GM04503 (cell line): ENCODE measurements at places on chromosomes 7 and 10.

DNA sequence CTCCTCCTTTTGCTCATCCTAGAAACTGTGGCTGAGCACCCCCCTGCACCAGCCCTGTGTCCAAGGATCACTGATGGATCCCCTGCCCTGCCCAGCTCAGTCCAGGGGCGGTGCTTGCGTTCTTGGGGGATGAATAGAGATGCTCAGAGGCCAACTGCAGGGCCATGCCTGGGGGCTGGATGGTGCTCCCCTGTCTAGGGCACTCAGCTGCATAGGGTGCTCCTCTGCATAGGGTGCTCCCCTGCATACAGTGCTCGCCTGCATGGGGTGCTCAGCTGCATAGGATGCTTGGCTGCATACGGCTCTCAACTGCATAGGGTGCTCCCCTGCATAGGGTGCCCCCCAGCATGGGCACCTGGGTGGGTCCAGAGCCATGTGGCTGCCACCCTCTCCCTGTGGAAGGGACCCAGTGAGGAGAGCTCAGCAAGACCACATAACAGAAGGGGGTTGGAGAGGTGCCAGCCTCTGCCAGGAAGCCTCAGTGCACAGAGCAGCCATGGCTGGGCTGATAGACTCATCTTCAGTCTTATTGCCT, 95.0 kb downstream of the BMS1 start:
- DNase-seq = no peak

- DNase-seq = no peak
Measured at GRCh38 chr7:106693677-106694353, 32.9 kb upstream of the CCDC71L start.

DNA sequence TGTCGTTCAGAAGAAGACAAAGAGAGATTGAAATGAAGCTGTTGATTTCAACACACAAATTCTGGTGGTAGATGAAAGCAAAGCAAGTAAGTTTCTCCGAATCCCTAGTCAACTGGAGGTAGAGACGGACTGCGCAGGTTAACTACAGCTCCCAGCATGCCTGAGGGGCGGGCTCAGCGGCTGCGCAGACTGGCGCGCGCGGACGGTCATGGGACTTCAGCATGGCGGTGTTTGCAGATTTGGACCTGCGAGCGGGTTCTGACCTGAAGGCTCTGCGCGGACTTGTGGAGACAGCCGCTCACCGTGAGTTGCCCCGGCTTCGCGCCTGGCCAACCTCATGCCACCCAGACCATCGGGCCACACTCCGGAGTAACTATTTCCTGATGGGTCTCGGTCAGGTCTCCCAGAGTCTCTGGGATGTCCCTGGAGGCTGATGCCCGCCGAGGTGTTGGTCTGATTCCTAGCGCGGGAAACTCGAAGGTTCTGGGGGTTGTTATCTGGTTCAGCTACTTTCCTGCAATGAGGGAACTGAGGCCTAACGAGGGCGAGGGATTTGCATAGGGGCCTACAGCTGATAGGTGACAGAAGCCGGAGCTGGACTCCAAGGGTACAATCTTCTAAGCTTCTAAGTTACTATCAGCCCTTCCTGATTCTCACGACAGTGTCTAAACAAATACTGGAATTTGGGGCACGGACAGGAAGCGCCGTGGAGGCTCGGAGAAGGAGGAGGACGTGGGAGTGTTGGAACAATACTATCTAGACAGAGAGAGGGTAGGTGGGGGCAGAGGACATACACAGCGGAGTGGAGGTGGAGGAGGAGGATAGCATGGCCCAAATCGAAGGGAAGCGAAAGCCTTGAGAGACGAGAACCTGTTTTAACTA, at the start of gene RPP30:
TSS of gene RPP30 (plus strand) at position 209 of the 882 bp plus-strand sequence. CDS start at position 222, 13 bp downstream.
- DNase-seq = no peak

GRCh38 chr7:144384555-144385245, 18.8 kb downstream of the NOBOX start:
- no peak for DNase-seq

- no peak for DNase-seq
Measured at GRCh38 chr7:105935250-105935649, 27.8 kb upstream of the CDHR3 start.

DNA sequence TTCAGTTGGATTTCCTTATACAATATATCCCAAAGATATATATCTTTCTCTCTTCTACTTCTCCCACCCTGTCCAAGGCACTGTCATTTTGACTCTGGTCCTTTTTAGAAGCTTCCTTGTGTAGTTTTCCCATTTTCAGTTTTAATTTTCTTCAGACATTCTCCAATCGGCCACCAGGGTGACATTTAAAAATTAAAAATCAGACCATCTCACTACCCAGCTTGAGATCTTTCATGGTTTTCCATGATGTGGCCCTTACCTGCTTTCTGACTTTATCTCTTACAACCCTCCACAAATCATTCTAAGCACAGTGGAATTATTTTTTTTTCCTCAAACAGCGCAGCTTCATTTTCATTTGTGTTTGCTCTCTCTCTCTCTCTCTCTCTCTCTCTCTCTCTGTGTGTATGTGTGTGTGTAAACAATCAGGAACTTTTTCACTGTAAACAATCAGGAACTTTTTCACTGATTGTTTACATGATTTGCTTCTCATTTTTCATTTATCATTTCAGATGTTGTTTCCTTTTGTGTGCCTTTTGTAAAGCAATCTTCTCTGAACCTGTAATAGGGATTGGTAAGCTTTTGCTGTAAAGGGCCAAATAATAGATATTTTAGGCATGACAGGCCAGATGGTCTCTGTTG, 348.9 kb downstream of the ATRNL1 start:
- no peak for DNase-seq

GRCh38 chr7:1065585-1066241, 21.4 kb downstream of the GPR146 start:
- DNase-seq = no peak

- no peak for DNase-seq
Measured at GRCh38 chr10:122373108-122373507, 1.4 kb upstream of the PLEKHA1 start.

DNA sequence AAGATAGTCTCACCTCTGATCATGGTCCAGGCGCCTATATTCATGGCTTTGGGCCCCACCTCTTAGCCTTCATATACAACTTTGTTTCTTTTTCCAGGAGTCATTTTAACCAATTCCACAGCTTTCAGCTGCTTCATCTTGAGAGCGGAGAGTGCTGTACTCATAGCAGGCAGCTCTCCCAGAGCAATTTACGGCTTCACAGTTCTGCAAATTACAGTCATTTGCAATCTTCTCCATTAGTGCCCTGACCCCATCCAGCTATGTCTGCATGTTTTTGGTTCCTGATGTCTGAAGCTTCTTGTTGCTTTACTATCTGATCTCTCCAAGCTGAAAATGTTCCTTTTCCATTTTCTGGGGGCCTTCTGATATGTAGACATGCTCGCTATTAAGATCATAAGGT, 18.0 kb upstream of the MEST start:
- no peak for DNase-seq

- DNase-seq = no peak
Measured at GRCh38 chr10:128522551-128523308, 396.5 kb upstream of the MKI67 start.

DNA sequence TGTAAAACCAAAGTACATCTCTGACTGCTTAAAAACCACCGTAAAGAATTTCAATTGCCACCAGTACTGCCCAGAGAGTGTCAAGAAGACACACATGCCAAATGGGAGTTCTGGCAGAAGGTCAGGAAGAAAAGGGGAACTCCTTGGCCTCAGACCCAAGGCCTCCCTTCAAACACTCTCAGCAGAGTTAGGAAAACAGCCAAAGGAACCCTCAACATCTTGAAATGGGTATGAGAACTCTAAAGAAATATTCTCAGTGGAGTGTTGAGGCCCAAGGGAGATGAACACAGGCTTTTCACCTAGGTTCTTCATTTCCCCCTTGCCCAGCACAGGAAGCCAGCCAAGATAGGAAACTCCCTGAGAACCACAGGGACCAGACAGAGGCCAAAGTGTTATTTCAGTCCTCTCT, 96.1 kb upstream of the ASAH2 start:
- no peak for DNase-seq

GRCh38 chr7:156897673-156898072, 4.7 kb upstream of the LMBR1 start:
- DNase-seq = no peak

- no peak for DNase-seq
Measured at GRCh38 chr10:125691160-125691981, 8.4 kb upstream of the TEX36 start.

GRCh38 chr10:43902842-43903241, 254.2 kb upstream of the ZNF32 start:
- no peak for DNase-seq

- no peak for DNase-seq
Measured at GRCh38 chr7:50327443-50327842, 22.9 kb downstream of the IKZF1 start.

DNA sequence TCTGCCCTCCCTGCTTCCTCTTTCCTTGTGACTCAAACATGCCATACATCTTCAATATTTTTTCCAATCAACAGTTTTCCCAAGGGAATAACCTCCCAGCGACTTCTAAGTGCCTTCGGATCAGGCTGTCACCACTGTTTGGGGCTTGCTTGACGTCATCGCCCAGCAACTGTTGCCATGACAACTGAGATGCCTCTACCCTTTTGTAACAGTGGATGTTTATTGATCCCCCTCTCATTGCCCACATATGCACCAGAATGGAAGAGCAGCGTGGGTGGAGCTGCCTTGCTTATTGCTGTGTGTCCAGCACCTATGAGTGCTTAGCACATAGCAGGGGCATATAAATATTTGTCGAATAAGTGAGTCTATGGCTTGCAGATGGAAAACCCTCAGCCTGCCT, 14.4 kb downstream of the FFAR4 start:
- no peak for DNase-seq

GRCh38 chr7:100675105-100675451, 1.5 kb downstream of the GNB2 start:
- no peak for DNase-seq

GRCh38 chr10:28973309-28973972, 296.1 kb downstream of the BAMBI start:
- no peak for DNase-seq

DNA sequence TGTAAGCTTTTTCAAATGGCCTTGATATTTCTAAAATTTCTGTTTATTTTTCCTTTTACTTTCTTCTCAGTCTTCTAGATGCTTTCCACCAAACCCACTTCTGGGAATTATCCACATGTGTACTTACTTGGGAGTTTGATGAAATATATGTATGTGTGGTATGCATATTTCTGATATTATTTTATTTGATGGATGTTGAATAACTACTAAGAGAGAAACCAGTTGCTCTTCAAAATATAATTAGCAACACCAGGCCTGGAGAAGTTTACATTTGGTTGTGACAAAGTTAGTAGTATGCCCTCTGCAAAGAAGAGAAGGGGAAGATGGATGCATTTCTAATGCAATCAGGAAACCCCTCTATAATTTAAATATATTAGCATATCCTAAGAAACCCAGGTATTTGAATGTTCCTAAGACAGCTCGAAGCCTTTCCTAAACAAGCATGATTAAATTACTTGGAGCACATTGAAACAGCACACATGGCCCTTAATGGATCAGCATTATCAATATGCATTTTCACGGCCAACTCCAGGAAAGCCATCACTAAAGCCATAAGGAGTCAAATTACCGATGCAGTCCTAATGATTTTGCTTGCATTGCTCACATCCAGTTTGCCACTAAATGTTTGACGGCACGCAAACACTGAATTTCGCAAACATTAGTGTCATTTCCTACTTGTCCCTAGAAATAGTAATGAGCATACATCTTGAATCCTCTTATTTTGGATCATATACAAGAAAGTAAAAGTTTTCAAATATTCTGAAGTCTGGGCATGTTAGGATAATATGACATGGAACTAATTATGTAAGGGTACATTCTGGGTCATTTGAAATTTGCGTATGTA, 393.8 kb downstream of the EXOC4 start:
- no peak for DNase-seq

DNA sequence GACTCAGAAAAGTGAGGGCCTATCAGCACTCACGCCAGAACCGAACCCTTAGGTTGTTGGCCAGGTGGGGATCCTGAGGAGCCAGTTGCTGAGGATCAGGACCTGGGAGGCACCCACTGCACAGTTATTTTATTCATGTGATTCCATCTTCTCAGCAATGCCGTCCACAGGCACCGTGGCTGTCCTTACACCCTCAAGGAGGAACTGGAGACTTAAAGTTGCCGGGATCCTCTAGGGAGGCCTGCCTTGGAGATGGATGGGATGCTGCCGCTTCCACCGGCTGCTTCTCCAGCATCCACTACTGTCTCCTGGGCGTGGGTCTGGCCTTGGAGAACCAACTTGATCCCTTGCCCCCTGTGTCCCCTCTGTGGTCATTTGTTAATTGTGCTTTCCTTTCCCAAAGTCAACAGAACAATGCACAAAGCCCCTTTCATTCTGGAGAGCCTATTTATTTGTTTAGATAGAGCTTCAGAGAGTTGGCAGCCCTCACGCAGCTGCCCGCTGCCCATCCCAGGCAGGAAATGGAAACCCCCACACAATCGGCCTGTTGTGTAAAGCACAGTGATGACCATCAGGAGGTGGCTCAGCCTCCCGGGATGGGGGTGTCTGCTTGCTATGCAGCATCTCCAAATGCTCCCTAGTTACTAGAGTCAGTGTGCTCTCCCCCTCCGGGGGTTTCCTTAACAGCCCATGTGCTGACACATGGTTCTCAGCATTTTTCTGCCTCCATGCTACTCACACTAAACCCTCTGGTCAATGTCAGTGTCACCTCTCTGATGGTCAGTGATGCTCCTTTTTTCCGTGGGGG, 52.9 kb upstream of the IGFBP3 start:
- no peak for DNase-seq

- no peak for DNase-seq
Measured at GRCh38 chr7:115267503-115267902, 345.6 kb downstream of the MDFIC start.

GRCh38 chr7:31783221-31783620, 96.2 kb downstream of the PPP1R17 start:
- DNase-seq = no peak

- no peak for DNase-seq
Measured at GRCh38 chr10:7786430-7786829, 1.4 kb downstream of the KIN start.

DNA sequence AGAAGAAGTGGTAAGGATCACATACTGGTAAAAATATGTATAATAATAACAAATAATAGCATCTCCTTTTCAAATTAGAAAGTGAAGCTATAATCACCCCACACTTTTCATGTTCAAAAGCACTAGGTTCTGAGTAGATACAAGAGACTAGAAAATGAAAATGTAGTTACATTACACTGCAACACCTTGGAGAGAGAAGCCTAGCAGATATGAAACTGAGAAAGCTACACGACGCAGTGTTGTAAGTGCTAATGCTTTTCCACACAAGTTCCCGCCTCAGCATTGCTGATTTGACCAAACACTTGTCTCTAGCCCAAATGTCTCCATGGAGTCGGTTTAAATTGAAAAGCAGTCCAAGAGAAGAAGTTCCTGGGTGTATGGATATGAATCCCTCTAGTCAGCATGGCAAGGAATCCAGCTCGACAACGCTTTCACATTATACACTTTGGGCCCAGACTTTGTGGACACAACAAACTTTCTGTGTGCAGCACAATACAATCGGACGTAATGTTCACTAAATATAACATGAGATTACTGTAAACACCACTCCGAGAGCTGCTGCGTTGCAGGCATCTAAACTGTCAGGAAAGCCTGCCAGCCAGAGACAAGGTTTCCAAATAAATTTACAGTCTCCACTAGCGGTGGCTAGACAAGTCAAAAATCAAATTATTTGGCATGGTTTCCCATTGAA, 1.7 kb downstream of the PDE1C start:
- no peak for DNase-seq
